ENCODE measurements at places on chromosomes 13 and 19.

- DNase-seq, result peak; percentile 83
Observed at GRCh38 chr19:3359015-3359918, 7.1 kb upstream of the NFIC start.

DNA sequence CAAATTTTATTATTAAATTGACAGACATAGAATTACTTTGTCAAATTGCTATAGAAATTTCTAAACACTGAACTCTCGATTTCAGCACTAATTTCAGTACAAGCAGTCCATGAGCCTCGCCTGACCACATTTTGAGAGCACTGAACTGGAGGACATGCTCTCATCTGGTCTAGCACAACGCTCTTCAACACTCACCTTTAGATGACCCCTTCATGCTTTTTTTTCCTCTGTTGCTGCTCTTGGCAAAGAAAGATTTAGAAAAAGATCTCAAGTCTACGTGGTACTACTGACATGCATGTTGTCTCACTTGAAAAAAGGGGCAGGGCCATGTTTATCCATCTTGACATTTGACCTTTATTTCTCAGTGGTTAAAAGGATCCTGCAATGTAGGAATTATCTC, 981.5 kb downstream of the DIAPH3 start:
- DNase-seq, result no peak

GRCh38 chr19:18605546-18606280, 886 bp downstream of the CRLF1 start:
- no peak for DNase-seq

DNA sequence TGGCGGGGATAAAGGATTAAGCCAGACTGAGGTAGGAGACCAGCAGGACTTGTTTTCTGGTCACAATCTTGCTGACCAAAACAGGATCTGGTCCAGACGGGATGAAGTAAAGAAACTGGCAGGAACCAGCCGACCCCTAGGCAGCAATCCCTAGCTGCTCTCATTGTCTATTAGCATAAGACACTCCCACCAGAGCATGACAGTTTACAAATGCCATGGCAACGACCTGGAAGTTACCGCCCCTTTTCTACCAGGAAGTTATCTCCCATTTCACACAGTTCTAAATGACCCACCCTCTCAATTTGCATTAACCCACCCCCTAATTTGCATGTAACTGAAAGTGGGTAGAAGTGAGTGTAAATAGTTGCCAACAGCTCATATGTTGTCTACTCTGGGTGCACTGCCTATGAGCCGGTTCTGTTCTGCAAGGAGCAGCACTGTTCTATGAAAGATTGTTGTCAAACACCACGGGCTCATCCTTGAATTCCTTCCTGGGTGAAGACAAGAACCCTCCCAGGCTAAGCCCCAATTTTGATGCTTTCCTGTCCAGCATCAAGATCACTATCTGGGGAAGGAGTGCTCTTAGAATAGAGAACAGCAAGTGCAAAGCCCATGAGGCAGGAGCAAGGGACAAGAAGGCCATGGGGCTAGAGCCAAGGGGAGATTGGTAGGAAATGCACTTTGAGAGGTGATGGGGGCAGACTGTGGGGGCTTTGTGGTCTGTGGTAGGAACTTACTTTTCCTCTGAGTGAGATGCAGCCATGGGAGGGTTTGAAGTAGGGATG, 13.9 kb upstream of the FBXO27 start:
- no peak for DNase-seq

GRCh38 chr13:28548872-28549271, 53.9 kb upstream of the FLT1 start:
- DNase-seq, result no peak

DNA sequence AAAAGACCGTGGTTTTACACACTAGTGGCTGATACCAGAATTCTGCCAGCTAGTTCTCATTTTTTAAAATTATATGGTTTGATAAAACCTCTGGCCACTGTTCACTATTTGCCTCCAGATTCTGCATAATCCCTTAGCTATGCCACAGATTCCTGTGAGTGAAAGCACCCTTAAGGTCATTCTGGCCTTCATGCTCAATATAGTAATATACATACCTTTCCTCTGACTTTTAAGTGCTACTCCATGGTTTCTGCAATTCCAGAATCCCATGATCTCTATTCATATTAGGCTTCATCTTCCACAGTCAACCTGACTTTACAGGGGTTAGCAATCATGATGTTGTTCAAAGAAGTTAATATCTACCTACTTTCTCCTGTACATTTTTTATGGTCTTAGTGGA, 274.1 kb upstream of the EDNRB start:
- DNase-seq, result no peak

GRCh38 chr13:57087006-57087405, 53.7 kb upstream of the PRR20A start:
- DNase-seq, result no peak

DNA sequence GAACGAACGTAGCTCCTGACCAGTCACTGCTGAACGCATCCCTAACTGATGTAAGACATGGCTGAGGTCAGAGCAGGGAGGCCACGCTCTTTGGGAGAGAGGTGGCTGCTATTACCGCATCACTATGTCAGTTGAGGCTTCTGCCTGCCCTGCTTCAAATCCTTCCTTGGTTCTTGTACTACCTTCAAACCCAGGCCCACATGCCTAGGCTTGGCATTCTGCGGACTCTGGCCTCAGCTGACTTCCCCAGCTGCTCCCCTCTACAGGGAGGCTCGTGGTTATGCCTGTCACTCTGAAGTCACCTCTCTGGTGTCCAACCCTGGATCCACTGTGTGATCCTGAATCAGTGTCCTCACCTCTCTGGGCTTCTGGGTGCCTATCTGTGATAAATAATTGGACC, 14.8 kb upstream of the MEIS3 start:
- DNase-seq, result no peak

GRCh38 chr13:35714588-35715377, 238.3 kb upstream of the MAB21L1 start:
- DNase-seq, result no peak

GRCh38 chr13:111503905-111504695, 183.7 kb downstream of the TEX29 start:
- DNase-seq, result no peak

DNA sequence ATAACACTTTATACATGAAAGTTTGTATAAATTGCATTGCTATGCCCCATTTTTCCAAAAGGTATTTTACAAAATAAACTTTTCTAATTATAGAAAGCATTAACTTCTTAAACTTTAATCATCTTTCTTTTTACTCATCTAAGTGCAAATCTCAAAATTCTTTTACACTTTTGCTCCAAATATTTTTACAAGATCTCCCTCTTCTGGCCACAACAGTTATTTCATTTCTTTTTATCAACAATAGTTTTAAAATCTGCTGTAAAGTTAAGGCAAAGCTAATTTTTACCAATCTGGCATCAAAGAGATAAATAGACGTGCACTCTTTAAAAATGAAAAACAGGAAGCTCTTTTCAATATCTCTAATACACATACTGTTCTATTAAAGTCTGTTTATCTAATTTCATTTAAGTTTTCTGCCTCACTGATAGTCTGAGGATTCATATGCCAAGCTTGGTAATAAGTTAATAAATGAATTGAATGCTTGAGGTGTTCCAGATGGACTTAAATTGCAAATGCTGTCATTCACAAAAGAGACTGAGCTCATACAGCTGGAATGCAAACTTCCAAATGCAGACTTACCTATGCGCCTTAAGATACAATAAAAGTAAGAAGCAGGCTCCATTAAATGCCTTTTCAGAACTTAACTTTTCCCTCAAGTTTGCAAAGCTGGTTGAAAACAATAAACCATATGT, 583.0 kb upstream of the ATXN8OS start:
- DNase-seq, result no peak
